Heart right ventricle (tissue), 16 donors: ENCODE measurements at places on chromosomes 12 and 14.

- DNase-seq, result no peak
Measured at GRCh38 chr12:32605326-32606095, 73.6 kb upstream of the DNM1L start.

DNA sequence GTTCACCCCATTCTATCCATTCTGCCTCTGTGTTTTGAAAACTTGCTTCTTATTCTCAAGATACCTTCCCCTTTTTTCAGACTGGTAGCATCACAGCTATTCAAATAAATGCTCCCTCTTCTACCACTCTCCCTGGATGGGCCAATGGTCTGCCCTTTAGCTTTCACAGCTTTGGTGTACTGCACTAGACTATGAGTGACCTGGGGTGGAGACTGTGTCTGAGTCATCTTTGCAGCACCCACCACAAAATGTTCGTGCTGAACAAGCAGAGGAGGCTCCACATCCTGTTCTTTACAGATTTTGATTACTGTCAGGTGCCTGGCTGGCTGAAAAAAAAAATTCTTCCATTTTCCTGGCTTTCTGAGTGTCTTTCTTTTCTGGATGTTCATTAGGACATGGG lies 1104.1 kb upstream of the TMEM132C start:
- DNase-seq, result no peak

GRCh38 chr14:25904446-25904845 lies 693.4 kb downstream of the NOVA1 start:
- DNase-seq, result no peak

DNA sequence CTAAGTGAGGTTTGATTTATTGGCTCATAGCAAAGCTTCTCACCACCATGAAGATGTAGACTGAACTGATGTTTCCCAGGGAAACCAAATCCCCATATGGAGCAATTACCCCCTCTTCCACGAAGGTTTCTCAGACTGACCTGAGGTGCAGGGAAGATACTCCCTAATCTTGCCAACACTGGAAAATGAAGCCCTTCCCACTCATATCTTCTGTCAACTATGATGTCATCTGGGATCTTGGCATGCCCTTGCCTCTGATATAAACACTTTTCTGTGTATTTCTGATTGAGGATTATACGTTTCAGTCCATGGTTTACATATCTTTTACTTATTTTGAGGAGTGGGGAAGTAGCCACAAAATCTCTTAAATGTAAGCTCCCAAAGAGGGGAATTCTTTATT lies 14.1 kb upstream of the CISTR start:
- DNase-seq, result no peak

DNA sequence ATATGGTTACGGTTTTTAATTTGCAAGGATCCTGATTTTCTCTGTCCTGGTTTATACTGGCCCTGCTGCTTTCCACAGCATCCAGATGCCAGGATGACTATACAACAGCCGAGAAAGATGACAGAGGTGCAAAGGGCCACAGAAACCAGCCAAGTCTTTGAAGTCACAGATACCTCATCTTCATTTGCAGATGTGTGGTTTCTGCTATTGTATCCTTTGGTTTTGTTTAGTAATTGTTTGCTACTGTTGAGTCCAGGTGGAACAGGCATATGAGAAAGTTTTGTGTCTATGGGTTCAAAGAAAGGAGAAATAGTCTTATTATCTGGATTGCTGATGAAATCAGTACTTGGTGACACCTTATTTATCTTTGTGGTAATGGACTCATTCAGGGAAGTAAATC lies 17.3 kb upstream of the KLHL42 start:
- DNase-seq, result no peak

GRCh38 chr12:27987331-27987730 lies 14.8 kb upstream of the PTHLH start:
- no peak for DNase-seq

DNA sequence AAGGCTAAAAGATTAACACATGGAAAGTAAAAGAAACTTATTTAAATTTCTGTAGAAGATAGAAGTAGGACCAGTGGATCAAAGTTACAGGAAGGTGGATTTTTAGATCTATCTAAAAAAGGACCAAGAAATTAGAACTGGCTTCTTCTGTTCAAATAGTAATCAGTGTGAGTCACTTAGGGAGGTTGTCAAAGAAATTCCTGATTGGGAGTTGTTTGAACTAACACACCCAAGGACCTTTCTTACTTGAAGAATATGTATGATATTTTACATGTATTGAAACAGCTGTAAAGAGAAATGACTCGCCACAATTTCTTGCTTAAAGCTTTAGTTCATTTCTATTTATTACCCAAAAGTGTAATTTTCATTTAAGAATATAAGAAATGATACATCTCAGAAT lies 256.9 kb downstream of the RAD51B start:
- DNase-seq, result no peak

- DNase-seq, result no peak
Measured at GRCh38 chr14:48890333-48890732, 695.8 kb downstream of the RPS29 start.

DNA sequence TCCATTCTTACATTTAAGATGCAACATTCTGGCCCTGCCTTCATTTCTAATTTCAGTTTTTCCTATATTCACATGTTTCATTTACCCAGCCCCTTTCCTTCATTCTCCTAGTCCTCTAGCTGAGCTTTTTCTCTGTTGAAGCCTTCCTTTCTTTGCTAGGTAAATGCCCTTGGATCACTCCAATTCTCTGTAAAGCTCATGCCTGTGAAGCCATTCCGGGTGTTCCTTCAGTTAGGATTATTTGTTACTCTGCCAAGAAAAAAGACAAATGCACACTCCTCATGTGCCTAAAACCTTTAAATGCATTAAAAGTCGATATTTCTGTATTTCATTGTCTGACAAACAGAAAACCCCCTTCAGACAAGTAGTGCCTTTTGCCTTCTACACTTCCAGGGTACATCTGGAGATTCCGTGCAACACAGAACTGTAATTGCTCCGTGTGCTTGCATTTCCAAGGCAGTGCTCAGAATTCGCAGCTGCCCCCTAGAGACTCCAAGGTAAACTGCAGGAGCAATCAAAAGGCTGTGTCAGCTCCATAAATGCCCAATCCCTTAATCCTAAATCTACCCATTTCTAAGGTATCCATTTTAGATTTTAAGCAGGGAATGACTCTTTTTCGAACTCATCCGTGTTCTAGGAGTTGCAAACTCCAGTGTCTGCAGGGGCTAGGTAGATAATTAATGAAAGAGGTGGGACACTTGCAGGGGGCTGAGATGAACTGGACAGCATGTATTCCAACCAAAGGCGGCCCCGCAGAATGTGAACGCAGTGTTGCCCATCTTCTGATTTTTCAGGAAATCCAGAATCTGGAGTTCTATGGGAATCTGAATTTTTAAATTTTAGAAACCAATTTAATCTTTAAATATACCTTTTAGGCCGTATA lies 320.2 kb downstream of the GRIN2B start:
- peak; percentile 23 for DNase-seq

DNA sequence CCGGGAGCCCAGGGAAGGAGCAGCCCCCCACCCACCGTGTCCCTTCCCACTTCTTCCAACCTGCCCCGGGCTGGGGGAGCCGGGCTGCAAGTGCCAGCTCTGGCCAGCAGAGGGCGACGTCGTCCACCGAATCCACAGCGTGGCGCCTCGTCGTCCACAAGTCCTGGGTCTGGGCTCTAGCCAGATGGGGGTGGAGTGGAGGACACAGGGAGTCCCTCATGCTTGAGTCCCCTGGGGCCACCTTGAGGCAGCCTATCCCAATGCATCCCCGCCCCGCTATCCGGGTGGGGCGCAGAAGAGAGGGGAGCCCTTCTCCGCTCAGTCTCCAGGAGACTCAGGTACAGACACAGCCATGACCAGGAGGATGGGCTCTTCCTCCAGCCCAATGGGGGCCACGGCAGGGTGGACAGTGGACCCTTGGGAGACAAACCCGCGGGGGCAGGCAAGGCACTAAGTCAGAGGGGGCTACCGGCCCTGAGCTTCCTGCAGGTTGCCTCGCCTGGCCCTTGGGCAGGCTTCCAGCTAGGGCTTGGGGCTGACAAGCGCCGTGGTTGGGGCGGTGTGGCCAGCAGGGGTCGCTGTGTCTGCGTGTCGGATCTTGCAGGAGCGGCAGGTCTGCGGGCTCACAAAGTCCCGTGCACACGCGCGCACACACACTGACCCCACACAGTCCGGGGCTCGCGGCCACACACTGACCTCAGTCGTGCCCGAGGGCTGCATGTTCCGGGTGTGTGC lies 5.5 kb downstream of the AQP5 start:
- peak; percentile 93 for DNase-seq

DNA sequence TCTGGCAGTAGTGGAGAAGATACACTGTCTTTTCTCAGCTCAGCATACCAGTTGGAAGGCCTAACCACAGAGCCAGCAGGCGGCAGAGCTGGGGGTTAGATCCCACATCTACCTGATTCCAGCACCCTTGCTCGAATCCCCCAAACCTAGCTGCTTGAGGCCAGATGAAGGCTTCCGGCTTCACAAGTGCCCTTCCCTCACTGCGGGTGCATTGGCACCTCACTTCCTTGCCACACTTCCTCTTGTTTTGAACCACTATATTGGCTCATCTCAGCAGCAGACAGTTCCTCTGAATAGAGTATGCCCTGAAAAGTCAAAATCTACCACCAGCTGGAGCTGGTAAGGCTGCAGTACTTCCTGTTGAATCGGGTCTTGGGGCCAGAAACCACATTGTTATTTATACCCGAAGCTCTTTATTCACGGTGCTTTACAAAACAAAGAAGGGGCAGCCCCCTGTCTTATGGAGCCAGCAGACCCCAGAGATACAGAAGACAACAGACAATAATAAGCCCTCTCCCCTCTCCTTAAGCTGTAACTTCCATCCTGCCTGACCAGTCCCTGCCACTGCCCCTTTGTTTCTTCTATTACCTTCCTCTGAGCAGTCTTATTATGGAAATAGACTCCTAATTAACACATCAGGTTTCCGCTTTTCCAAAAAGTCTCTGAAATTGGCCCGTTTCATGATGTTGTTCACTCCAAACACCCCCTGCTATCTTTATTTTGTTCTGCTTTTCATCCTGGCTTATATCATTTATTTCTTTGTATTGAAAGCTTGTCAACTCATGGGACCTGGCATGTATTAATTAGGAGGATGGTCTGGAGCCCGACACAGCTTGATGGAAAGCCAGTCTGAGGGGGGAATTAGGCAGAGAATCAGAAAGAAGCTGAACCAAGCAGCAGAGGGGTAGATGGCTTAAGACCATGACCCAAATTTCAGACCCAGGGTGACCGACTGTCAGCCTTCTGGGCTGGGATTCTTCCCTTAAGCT lies 233.5 kb downstream of the EFCAB11 start:
- peak; percentile 20 for DNase-seq

- no peak for DNase-seq
Measured at GRCh38 chr12:114414031-114414865, 8.3 kb upstream of the TBX5 start.

DNA sequence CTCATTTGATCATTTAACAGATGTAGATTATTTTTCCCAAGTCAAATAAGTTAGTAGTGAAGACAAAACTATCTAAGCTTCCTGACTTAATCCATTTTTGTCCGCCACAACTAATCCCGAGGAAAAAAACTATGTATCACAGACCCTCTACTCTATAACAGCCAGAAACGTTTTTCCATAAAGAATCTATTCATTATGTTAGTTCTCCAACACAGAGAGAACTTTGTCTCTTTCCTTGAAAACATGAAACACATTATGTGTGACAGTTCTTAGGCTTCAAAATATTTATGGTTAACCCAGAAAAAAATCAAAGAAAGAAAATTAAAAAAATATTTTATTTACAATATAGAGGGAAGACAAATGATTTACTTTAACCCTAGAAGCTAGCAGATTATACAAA lies 100.1 kb downstream of the PLEKHG7 start:
- DNase-seq, result no peak

GRCh38 chr12:131049002-131049401 lies 95.3 kb downstream of the ADGRD1 start:
- no peak for DNase-seq

- no peak for DNase-seq
Measured at GRCh38 chr12:65327207-65328076, 49.0 kb downstream of the MSRB3 start.

DNA sequence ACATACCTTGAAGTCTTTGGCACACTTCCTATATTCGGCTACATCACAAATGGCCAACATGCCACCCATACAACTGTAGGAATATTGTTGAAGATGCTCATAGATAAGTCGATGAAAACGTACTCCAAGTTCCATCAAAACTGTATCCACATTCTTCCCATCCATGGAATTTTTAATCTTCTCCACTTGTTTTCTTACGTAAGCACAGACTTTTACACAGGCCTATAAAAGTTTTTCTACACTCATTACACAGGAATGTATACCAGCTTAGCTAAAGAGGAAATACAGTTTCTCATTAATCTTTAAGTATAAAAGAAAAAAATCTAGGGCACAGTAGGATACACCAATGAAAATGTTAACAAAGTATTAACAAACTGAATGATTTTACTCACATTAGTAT lies 59.1 kb downstream of the EXOC5 start:
- no peak for DNase-seq

DNA sequence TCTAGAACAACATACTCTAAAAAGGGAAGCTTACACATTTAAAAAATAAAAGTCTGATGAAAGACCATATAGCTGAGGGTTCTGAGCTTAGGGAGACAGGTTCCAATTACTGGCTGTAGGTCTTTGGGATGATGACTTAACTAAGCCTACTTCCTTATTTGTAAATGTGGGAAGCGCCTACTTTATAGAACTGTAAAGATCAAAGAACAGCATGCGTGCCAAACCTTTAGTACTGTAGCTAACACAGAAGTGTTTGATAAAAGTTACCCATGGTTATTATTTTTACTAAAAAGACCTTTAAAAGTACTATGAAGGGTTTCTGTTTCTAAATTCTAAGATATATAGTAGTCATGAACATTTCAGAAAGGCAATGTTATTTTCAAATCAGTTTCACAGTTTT lies 35.7 kb downstream of the STK38L start:
- no peak for DNase-seq

DNA sequence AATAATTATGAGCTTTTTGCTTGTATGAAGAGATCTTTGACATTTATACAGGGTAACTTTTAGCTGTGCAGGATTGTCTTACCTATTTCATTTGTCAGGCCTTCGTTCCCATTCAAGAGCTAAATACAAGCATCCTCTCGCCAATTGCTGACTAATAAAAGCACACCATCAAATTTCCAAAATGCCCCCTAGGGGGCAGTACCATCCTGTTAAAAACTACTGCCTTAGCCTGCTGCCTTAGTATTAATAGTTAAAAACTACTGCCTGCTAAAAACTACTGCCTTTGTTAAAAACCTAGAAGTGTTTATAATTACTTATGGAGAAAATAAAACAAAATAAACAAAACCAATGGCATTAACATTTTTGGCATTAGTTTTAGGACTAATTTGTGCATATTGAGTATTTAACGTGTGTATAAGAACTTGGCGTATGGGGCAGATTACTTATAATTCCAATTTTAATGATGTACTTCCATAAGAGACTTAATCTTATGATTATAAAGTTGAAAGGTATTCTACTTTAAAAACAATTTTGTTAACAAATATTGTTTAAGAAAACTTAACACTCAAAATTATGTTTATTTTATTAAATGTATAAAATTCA lies 3.0 kb upstream of the IFI27L2 start:
- DNase-seq, result no peak
